ENCODE measurements at places on chromosomes 3 and 15.

- DNase-seq: no peak
Measured at GRCh38 chr15:77839456-77839855, 206.7 kb upstream of the LINGO1 start.

DNA sequence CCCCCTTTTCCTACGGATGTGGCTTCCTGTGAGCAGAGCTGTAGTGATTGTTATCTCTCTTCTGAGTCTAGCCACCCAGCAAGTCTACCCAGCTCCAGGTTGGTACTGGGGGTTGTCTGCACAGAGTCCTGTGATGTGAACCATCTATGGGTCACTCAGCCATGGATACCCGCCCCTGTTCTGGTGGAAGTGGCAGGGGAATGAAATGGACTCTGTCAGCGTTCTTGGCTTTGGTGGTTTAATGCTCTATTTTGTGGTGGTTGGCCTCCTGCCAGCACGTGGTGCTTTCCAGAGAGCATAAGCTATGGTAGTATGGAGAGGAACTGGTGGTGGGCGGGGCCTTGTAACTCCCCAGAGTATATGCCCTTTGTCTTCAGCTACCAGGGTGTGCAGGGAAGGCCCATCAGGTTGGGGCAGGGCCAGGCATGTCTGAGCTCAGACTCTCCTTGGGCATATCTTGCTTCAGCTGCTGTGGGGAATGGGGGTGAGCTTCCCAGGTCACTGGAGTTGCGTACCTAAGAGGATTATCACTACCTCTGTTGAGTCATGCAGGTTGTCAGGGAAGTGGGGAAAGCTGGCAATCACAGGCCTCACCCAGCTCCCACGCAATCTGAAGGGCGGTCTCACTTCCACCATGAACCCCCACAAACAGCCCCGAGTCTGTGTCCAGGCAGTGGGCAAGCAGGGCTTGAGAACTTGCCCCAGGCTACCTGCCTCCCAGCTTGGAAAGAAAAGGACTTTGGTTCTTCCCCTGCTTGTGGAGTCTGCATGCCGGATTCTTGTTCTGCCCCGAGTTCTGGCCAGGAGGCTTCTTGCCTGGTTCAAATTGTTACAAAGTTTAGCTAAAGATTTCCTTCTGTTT is 9.0 kb upstream of the ADGRG7 start:
- DNase-seq: no peak

DNA sequence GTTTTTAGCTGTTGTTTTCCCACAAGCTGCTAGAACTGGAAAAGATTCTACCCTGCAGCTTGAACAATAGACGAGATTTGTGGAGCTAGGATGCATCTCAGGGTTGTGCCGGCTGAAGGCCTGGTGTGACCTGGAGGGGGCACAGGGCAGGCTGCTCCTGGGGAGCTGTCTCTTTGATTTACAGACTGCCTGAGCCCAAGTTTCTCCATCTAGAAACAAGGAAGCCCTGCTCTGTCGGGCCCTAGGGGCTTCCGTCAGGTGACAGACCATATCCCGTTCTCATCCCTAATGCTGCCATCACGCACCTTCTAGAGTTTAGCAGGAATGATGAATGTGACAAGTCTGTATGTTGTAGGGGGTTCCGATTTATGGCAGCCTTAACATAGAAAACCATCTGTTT is 7.9 kb upstream of the CPNE9 start:
- DNase-seq: no peak

GRCh38 chr3:124107104-124107890 is 115.4 kb upstream of the ROPN1 start:
- DNase-seq: no peak

DNA sequence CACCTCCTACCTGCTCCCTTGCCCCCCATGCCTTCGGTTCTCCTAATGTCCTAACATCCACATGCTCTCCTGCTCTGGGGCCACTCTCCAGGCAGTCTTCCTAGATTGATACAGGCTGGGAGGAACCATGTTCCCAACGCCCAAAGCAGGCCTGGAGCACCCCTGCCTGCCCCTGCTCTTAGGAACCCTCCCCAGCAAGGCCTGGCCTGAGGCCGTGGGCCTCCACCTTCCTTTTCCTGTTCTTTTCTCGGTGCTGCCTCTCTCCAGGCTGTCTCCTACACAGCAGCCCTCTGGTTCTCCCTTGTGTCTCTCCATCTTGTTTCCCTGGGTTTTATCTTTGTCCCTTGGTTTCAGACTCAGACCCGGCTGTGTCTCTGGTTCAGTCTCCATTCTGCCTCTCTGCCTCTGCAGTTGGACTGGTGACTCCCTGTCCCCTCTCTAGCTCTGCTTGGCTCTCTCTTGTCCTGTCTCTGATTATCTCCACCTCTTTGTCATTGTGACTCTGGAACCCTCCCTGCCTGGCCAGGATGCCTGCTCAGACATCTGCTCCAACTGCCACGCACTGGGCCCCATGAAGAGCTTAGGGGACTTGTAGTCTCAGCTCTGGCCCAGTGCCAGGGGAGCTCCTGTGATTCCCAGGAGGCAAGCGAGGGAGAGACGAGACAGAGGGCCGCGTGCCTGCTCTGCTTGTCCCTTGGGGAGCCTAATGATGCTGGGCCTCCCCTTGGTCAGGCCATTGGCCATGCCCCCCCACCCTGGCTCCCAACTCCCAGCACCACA is 26.0 kb upstream of the RPL29 start:
- no peak for DNase-seq

DNA sequence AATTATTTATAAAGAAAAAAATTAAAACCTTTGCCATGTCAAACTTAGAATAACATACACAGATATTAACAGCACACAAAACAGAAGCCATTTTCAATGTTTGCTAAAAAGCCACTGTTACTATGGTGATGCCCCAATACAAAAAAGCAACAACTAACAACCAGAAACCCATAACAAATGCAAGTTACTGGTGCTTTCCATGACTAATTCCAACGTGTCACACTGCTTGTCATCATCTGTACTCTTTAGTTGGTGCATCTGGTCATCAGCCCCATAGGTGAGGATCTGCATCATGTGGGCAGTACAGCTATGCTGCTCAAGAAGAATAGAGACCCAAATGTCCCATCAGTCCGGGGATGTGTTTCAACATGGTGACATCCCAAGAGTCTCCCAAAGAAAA is 52.8 kb downstream of the ATP8B4 start:
- peak; percentile 18 for DNase-seq

Measured in A549 (cell line).